AG08396 (cell line): ENCODE measurements at places on chromosomes 7 and 10.

GRCh38 chr7:32221736-32222135, 151.5 kb upstream of the PDE1C start:
- no peak for DNase-seq

GRCh38 chr7:158975526-158976467, 119.4 kb downstream of the DYNC2I1 start:
- no peak for DNase-seq

- DNase-seq, result peak; percentile 88
Measured at GRCh38 chr7:100483090-100483721, 521 bp upstream of the NYAP1 start.

DNA sequence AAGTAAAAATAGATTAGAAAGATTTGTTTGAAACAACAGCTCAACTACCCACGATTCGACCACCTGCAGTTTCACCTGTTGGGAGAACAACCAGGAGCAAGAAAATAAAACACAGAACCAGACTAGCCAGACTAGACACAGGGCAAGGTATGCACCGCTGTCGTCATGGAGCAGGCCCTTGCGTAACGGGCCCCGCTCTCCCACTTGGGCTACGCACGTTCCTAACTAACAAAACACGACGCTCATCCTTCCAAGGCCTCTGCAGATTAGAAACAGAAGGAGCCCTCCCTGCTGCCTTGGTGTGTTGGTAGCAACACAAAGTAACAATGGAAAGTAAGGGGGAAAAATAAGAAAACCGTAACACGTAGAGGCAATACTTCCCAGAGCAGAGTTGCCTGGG, 45.1 kb upstream of the ELMO1 start:
- no peak for DNase-seq

DNA sequence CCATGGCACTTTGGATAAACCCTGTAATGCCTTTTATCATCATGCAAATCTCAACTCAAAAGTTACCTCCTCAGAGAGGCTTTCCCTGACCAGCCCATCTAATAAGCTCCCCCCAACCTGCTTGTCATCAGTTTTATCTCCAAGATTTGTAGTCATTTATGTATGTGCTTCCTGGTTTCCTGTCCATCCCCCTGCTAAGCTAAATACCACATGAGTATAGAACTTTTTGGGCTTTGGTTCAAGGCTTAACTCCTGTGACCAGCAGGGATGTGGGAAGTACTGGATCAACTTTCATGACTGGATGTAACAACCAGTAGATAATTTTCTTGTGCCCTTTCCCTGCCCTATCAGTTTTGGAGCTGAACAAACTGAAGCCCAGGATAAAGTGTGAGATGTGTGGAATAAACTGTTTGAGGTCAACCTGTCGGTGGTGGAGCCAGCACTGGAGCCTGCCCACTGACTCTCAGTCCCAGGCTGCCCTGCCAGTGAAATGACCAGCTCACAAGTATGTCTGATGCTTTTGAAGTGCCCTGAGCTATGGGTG, 148.6 kb downstream of the CYP26A1 start:
- no peak for DNase-seq

DNA sequence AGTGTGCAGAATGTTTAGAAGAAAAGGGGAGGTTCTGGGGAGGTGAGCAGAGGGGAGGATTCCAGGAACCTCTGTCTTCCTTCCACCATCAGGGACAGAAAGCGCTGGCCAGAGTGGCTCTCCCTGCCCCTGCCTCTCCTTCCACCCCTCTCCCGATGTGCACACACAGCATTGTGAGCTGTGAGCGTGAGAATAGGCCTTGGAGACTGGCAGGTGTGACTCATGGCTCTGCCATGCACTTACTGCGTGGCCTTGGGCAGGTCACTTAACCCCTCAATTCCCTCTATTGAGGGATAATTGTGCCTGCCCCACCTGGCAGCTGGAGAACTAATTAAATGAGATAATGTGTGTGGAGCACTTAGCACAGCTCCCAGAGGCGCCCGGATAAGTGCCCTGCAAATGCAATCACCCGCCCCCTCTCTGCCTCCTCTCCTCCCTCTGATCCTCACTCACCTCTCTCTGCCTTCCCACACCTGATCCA, 115.4 kb downstream of the ZMIZ1 start:
- DNase-seq, result peak; percentile 77

DNA sequence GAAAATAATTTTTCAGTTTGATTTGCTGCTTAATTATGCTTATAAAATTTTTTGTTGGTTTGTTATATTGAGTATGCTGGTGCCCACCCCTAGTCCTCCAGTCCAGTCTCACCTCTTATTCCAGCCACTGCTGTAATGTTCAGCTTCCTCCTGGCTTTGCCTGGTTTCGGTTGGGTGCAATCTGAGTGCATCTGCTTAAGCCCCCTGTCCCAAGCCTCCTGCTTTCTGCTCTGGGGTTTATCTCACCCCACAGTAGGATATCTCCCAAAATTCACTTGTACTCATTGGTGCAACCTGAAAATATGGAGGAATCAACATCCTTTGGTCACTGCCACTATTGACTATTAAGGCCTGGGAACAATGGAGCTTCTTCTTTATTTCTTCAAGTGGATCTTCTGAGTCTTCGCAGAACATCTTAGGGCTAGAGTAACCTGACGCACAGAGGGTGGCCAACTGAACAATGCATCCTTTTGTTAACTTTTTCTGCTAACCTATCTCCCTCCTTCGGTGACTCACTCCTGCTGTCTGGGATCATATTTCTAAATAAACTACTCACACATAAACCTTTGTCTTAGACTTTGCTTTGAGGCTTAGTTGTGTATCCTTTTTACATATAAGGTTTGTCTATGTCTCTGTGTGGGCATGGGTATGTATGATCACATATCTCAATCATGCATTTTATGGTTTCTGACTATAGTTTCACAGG, 19.1 kb upstream of the SOSTDC1 start:
- DNase-seq, result no peak

DNA sequence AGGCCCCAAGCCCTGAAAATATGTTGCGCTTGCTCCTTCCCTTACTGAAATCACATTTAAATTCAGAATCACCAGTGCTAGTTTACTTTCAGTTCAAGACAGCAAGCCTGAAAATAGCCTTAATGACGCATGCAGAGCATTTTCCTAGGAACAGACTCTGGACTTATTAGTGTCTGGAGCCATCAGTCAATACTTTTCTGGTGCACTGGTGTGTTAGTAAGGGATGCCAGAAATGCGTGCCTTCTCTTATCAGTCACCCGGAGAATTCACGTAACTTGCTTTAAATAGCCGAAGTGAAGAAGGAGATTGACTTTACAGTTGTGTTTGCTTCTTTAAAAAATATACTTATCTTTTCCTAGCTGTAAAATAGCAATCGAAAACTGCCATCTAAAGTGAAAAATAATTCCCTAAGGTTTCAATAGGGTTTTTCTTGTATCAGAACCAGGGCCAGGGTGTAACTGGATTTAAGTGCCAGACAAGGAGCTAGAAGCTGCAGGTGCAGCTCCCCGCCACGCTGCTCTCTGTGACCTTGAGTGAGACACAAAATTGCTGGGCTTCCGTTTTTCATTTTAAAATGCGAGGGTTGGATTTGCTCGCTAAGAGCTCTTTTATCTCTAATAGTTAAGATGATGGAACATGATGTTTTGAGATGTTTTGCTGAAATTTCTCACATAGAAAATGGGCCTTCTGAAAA, 177.8 kb downstream of the NSUN6 start:
- DNase-seq, result peak; percentile 24

DNA sequence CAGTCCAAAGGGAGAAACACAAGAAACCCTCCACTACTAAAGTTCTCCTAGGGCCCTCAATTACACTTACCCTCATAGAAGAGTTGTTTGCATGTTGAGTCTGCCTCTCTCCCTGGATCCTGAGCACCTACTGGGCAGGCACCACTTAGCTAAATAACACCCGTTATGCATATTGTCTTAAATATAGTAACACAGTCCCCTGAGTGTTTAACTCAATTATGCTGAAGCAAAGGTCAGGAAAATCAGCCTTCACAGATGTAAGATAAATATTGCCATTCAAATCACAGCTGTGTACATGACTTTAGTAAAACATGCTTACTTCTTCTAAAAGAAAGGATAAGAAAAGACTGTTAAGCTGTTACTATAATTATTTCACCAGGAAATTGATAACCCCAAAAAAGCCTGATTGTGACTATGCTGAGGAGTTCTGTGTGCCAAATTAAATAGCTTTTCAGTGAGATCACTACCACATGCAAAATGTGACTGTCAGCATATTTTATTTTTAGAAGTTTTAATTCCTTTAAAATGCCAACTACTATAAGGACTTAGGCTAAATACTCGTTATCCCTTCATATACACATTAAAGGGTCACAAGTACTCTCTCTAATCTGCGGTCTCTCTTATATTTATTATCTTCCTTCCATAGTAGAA, 733.9 kb upstream of the PHF14 start:
- DNase-seq, result no peak

- DNase-seq, result no peak
Measured at GRCh38 chr7:140214075-140214684, 37.4 kb upstream of the KDM7A start.

DNA sequence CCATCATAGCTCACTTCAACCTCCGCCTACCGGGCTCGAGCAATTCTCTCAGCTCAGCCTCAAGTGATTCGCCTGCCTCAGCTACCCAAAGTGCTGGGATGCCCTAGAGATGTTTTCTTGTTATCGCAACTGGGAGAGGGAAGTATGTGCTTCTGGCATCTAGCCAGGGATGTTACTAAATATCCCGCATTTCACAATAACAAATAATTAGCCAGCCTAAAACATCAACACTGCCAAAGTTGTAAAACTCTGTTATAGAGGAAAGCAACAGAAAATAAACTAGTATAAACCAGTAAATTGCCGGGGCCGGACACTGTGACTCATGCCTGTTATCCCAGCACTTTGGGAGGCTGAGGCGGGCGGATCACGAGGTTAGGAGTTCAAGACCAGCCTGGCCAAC, 7.2 kb downstream of the INA start:
- DNase-seq, result peak; percentile 8

GRCh38 chr10:60778214-60778970, at the start of gene CDK1:
TSS of gene CDK1 (plus strand) at chr10:60778478. CDS start at chr10:60780166, 1,688 bp downstream.
- DNase-seq, result peak; percentile 98

DNA sequence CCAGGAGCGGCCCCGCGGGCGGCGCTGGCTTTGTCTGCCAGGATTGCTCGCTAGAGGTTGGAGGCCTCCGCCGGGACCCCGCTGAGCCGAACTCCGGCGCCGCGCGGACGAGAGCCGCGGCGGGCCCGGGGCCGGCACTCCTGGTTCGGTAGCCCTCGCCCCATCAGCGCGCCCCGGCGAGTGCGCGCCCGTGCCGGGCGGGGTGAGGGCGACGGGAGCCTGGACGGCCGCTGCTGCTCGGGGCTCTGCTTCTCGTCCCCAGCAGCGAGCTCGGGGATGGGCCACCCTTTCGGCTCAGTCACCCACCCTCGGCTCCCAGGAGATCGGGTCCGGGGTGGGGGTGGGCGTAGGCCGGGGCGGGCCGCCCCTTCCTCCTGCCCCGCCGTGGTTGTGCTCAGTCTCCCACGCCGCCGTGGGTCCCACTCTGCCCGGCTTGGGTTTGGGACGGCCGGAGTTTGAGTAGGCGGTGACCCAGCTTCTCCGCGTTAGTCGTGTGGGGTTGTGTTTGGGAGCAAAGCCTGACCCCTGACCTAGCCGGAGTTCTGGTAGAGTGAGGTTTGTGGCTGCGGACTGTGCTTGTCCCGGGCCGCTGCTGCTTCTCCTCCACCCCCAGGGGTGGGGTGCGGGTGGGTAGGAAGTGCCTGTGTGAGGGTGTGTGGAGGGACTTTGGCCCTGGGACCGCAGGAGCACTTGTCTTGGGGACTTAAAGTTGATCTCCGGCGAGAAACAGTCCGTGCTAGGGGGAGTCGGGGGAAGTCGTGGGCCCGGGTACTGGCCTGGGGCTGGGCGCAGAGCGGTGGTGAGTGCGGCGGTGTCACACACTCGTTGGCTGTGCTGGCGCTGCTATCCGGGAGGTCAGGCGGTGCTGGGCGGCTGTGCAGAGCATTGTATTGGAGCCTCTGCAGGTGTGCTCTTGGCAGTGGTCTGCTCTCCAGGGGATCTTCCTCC, 677 bp downstream of the TSPAN14 start:
- peak; percentile 63 for DNase-seq

DNA sequence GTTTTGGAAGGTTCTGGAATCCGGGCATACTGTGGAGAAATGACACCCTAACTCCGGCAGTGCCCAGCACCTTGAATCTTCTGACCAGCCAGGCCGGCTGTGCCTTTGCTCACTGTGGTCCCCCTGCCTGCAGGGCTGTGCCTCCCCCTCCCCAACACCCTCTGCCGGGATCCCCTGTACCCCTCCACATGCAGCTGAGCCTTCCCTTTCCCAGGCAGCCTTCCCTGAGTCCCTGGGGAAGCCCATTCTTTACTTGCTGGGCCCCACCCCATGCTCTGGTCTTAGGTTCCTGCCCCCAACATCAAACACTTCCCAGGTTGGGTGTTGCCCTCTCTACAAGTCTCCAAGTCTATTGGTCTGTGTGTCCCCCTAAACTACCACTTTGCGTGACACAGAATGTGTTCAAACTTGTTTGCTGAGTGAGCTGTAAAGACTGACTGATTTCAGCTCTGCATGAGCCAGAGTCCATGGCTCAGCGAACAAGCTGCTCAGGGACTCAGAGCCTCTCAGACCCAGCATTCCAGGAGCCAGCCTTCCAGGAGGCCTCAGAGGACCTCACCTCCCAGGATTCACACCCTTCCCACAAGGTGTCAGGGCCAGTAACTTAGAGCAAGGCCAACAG, 31.6 kb downstream of the CALML5 start:
- DNase-seq, result no peak

GRCh38 chr10:113865901-113866300, 11.4 kb downstream of the NHLRC2 start:
- DNase-seq, result no peak

DNA sequence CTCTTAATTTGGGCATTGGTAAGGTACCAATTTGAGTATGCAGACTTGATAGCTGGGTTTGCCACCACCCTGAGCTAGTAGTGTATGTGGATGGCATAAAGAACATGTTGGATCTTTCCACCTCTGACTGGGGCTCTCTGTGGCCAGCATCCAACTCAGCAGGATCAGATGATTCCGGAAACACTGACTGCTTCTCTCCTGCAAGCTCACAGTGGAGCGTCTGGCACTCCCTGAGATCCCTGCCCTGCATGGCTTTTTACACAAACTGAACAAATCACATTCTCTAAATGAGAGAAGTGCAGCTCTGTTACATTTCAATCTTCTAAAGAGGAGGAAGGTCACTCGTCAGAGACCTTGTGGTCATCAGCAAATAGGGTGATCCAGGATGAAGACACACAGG, 1057.5 kb downstream of the NRG3 start:
- no peak for DNase-seq

DNA sequence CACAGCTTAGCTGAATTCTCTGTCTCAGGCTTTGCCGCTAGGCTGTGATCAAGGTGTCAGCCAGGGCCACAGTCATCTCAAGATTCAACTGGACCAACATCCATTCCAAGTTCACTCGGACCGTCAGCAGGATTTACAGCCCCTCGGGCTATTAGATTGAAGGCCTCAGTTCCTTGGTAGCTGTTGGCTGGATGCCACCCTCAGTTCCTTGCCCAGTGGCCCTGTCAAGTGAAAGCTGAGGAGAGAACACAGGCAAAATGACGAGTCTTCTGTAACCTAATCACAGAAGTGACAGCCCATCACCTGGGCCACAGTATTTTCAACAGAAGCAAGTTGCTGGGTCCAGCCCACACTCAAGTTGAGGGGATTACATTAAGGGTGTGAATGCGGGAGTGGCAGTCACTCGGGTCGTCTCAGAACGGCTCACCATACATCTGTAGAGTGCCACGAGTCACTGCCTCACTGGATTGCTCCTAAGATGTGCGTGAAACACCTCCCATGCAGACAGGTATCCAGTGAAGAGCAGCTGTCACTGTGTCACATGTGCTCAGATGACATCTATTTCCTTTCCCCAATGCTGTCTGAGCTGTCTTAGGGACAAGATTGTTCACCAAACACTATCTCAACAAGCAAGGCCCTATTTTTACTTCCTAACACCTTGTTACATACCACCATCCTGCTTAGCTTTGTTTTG, 78.9 kb upstream of the PRLHR start:
- no peak for DNase-seq
